ENCODE measurements at places on chromosomes 3 and 15.

DNA sequence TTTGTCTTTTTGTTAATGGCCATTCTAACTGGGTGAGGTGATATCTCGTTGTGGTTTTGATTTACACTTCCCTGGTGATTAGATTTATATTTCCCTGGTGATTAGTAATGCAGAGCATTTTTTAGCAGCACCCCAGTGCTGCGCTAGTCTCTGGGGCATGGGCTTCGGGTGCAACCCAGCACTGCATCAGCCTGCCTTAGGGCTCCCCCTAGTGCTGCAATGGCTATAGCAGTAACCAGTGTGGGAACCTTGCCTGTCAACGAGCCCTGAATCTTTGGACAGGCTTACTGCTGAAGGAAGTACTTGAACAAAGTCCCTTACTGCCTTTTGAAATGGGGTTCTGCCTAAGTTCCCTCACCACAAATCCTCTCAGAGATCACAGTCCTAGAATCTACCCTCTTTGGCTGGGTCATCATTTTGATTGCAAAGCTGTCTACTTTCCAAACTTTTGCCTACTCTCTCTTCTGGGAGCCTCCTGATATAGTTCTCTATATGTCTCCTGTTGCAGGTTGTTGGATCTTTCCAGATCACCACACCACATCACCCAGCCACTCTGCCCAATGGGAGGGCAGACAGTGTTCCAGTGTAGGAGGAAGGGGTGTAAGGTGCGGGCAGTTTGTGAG, 79.2 kb upstream of the CCNL1 start:
- DNase-seq, result peak; percentile 60

DNA sequence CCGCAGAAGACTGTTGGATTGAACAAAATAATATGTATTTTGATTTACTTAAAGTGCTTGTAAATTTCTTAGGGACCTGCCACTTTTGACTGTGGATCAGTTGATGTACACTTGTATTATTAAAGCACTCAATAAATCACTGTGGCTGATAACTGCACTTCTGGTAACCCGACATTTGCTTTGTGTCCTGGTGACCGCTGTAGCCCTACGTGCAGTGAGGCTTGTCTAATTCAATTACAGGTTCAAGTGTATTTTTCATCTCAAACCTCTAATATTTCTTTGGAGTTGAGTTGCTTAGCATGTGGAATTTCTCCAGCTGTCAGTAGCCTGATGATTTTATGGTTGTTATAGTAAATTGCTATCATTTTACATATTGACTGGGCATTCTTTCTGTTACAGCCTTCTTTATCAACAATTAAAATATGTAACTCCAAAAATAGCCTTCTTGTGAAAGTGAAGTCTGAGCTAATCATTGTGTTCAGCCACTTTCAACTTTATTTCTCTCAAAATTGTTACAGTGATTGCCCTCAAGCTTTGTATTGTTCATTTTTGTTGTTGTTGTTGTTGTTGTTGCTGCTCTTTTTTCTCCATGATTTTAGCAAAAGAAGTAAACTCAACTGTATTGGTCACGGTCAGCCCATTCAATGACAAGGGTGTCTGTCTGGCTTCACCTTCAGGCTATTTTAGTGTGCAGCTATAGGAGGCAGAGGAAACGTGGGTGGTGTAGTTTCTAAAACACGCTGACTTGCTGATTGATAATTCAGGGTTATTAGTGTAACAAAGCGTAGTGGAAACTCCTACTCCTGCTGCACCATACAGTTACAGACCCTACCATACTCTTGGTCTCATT, 215.1 kb upstream of the UBE2E1 start:
- no peak for DNase-seq

DNA sequence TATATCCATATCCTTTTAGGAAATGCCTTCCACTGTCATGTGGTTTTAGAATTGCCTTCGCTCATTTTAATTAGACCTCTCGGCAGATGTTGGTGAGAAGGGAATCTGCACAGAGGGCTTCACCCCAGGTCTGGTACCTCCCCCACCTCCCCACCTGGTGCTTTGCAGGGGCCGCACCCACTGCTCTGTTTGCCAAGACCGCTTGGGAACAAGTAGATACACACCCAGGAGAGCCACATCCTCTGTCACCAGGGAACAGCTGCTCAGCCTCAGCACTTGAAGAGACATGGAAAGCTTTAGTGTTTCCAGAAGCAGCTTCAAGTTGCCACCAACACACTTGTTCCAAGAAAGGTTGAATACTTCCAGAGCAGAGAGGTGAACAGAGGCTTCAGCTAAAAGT, 21.8 kb downstream of the LRRC31 start:
- DNase-seq, result no peak

- DNase-seq, result no peak
Measured at GRCh38 chr3:19346759-19347158, 198.4 kb downstream of the KCNH8 start.
